Muscle of leg (tissue), 16 donors: ENCODE measurements at places on chromosomes 13 and 19.

- DNase-seq = no peak
Measured at GRCh38 chr19:3673506-3674439, 26.5 kb downstream of the PIP5K1C start.

DNA sequence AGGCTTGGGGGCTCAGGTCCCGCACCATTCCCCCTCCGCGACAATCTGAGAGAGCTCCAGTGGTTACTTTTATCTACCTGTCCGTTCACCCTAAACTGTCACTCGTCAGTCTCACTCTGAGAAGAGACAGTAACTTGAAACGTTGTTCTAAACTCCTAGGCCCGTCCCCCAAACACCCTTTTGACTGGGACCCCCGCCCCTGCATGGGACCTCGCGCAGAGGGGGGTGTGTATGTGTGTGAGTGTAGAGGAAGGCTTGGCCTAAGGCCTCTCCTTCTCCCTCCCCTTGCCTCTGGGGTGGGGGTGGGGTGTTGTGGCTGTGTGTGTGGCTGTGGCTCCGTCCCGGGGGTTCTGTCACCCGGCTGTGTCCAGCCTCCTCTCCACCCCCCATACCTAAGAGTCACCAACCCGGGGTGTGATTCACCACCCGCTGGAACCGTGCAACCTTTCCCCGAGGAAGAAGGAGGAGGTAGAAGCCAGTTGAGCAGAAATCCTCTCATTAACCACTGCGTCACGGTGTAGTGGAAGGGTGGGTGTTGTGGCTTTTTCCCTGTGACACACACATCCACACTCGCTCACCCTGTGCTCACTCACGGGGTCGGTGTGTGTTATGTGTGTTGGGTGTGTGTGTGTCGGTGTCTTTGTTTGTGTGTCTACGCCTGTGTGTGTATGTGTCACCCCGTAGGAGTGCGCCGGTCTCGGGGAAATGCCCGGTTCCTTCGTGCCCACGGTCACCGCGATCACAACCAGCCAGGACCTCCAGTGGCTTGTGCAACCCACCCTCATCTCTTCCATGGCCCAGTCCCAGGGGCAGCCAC lies 2.4 kb downstream of the FOSB start:
- peak; percentile 72 for DNase-seq

- no peak for DNase-seq
Measured at GRCh38 chr13:26619358-26619757, 61.9 kb downstream of the WASF3 start.

GRCh38 chr19:40394816-40395210 lies 4.8 kb upstream of the HIPK4 start:
- DNase-seq = no peak

GRCh38 chr13:32530841-32531253 lies 7.7 kb downstream of the N4BP2L2 start:
- DNase-seq = peak; percentile 89

GRCh38 chr13:76503766-76504165 lies 382.4 kb downstream of the KCTD12 start:
- DNase-seq = peak; percentile 57

GRCh38 chr13:91778123-91778522 lies 379.7 kb downstream of the GPC5 start:
- no peak for DNase-seq

- no peak for DNase-seq
Measured at GRCh38 chr19:29015569-29015968, 197.4 kb downstream of the UQCRFS1 start.

DNA sequence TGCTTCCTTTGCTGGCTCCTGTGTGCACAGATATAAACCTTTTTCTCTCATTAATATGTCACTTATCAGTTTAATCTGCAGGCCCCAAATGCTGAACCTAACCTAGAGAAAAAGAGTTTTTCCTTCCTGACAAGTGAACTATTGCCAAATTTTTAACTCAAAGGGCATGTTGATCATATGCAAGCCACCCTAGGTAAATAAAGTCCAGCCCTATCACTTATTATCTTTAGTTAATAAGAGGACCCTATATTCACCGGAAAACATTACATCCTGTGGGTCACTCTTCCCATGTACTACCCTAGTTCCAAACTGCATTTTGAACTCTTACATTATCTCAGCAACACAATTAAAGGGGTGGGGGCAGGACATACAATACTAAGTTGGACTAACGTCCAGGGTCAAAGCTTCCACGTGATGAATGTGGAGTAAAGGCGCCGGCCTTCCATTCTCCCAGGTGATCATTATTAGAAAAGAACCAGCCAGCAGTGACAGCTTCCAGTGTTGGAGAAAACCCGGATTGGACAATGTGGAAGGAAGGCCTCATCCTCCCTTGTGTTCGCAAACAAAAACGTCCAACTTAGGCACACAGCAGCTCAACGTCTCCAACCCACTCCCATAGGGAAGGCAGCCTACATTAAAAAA lies 86.6 kb downstream of the STK24 start:
- DNase-seq = no peak
